ENCODE measurements at places on chromosomes 2 and 18. TPM values are rescaled to one million over a fixed set of nuclear protein-coding genes. Genes with fewer than 3 reads are reported as not detected.

Gene MLPH
- 88.9 TPM for total RNA-seq

Gene FAM124B
- 1.2 TPM for total RNA-seq

Gene CHST9
- total RNA-seq, result 7.0 TPM

Gene PARD6G
- total RNA-seq, result 4.0 TPM

Gene CKAP2L
- 0.10 TPM for total RNA-seq

Gene KLHL14
- 0.07 TPM for total RNA-seq

Gene CAPN13
- not detected for total RNA-seq

Gene TLX2
- not detected for total RNA-seq

Gene GPR39
- not detected for total RNA-seq

Gene C2orf15
- total RNA-seq, result 0.30 TPM

Gene CCDC195
- total RNA-seq, result not detected

Gene RAX
- not detected for total RNA-seq

- no peak for DNase-seq
Observed at GRCh38 chr2:241833101-241833663, 24.2 kb downstream of the NEU4 start.

DNA sequence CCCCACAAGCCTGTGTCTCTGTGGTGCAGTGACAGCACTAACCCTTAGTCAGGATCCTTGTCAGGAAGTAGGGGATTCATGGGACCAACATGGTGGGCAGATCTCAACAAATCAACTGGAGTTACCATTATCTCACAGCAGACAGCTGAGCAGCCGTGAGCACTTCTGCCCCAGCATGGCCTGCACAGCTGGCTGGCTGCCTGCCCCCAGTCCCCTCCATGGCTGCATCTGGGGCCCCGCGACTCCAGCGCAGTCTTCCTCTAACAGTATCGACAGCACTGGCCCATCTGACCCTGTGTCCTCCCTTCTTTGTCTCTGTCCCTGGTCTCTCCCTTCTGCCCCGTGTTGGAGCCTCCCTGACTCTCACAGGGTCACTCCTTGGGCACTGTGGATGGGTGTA, 4.7 kb upstream of the ADCY3 start:
- DNase-seq, result no peak

DNA sequence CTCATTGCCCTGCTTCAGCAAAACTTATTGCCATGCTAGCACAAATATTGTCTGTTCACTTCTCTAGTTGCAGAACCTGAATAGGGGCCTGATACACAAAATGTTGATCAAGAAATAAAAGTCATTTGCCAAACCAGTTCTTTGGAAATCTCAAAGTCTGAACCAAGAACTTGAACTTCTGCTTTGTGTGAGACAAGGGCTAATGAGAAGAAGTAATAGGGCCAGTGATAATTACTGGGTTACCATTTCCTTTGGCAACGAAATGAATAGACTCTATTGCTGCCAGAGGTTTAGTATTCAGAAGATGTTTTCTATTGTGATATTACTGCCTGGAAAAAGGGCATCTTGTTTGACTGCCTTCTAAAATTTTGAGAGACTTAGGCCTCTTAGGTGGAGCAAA, 35.0 kb downstream of the TMEFF2 start:
- no peak for DNase-seq

DNA sequence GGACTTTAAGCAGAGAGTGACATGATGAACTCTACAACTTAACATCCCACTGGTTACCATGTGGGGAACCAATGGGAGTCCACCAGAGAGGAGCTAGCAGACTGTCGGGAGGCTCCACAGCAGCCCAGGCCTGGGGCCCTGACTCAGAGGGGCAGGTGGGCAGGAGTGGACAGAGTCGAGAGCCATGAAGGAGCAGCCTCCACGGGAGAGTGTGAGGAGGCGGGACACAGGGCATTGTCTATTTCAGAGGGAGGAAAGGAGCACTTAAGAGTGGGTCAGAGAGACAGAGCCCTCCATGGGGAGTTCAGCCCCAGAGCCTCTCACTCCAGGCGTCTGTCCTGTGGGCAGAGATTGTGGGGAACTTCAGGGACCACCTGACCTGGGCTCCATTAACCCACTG, 118.7 kb downstream of the CYP26B1 start:
- DNase-seq, result no peak

DNA sequence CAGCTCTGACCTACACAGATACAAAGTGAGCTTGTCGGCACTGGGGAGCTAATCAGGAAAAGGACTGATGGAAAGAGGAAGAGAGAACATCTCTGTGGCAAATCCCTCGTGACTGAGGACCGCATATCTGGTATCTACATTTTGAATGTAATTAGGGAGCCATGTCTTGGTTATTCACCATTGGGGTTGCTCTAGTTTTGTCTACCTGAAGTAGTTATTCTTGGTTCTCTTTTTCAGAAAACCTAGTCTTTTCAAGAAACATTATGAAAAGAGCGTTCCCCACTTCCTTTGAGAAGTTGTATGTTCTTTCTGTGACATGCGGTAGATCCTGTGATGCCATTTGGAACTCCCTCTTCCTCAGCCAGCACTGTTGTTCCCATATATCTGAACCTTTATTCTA, 104.4 kb downstream of the DOCK10 start:
- no peak for DNase-seq

GRCh38 chr18:50607378-50607926, 47.6 kb downstream of the MAPK4 start:
- no peak for DNase-seq

DNA sequence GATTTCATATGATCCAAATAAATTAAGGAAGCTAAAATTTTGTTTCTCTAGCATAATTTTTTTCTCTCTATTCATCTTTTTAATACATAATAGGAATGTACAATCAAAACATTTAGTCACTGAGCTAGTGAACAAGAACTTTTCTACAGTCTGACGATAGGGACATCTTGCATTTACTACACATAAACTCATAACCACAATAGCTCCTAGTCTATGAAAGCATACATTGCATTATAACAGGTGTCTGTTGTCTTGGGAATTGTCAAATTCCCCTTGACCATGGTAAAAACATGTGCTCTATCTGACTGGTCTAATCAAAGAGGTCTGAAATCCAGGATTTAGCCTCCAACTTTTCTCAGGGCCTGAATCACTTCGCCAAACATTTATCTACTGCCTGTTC, 144.8 kb downstream of the FAM124B start:
- no peak for DNase-seq

- DNase-seq, result no peak
Observed at GRCh38 chr18:78731016-78731397, 248.6 kb upstream of the SALL3 start.

DNA sequence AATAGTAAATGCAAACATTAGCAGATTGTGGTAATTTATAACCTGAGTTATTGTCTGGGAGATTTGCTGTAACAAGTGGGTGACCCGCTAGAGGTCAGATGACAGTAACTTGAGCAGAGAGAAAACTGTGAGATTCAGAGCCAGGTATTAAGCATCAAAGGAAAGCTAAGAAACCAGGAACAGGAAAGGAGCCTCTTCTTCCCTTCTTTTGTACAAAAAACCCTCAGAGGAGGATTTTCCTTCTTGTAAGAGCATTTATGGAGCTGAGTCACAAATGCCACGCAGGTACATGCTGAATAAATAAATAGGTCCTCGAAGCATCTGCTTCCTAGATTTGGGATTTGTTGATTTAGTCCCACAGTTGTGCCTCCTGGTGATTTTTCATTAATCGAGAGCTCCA, 146.5 kb downstream of the SH3BP4 start:
- no peak for DNase-seq

GRCh38 chr18:78739882-78740677, 239.5 kb upstream of the SALL3 start:
- no peak for DNase-seq

GRCh38 chr2:100818003-100818605, 1.8 kb upstream of the NPAS2 start:
- no peak for DNase-seq

GRCh38 chr18:53649621-53650020, 574.8 kb downstream of the MBD2 start:
- no peak for DNase-seq
